ENCODE measurements at places on chromosomes 11 and 22.

DNA sequence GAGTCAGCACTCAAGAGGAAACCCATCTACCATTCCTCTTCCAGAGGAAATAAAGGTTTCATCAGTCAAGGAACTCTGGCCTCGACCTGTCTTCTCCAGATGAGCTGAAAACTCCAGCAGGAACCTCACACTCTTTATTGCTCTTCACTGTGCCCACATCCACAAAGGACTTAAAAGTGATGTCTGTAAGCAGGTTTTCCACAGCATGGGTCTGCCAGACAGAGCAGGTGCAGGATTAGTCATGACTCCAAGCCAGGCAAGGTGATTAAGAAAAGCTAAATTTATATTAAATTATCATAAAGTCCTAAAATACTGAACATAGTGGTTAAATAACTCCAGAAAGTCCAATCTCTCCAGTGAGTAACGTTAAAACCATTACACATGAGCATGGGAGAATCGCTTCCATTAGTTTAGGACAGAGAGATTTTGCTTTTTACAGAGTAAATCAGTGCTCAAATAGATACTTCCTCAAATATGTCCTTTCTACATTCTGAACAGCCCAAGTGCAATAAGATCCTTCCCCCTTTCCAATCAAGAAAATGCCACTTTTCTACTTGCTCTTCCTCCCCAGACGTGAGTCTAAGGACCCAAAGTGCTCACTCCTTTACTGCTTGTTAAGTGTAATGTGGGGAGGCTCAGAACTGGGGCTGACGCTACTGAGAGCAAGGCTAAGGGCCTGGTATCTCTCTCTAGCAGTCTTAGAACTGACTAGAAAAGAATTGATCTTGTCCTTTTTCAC is 10.7 kb upstream of the CKAP5 start:
- DNase-seq, result no peak

DNA sequence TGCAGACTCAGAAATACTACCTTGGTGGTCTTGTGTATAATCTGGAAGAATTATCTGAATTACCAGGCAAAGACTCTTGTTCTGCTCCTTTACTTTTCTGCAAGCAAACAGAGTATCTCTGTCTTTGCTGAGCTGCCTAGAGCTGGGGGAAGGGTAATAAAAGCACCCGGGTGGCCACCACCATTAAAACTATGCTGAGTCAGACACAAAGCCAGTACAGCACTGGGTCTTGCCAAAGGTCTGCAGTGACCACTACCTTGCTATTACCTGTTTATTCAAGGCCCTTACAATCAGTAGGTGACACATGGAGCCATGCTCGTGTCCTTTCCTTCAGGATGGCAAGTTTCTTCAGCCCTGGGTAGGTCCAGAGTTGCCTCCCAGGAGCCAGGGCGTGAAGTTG is 420.6 kb upstream of the CNTN5 start:
- no peak for DNase-seq

- no peak for DNase-seq
Observed at GRCh38 chr11:130840679-130841078, 75.6 kb downstream of the SNX19 start.

DNA sequence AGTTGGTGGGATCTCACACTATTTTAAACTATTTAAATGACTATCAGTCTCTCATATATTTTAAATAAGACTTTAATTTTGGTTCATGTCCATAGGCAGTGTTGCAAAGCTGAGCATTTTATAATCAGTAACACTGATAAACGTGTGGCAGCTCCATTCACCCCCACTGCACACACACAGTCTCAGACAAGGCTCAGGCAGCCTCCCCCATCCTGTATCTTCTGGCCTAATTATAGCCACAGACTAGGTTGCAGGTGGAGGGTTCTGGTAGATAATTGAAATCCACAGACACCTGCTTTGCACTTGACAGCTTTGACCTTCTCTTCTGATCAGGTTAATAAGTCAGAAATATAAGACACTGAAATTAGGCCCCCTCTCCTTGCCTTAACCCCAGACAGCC is 118.5 kb upstream of the LDLRAD3 start:
- no peak for DNase-seq

- peak; percentile 69 for DNase-seq
Observed at GRCh38 chr11:62560566-62561103, 13.1 kb downstream of the EEF1G start.

GRCh38 chr11:2730272-2731129 is 30.7 kb upstream of the KCNQ1OT1 start:
- DNase-seq, result no peak

- DNase-seq, result no peak
Observed at GRCh38 chr11:31005202-31005601, 364.3 kb downstream of the DCDC1 start.

DNA sequence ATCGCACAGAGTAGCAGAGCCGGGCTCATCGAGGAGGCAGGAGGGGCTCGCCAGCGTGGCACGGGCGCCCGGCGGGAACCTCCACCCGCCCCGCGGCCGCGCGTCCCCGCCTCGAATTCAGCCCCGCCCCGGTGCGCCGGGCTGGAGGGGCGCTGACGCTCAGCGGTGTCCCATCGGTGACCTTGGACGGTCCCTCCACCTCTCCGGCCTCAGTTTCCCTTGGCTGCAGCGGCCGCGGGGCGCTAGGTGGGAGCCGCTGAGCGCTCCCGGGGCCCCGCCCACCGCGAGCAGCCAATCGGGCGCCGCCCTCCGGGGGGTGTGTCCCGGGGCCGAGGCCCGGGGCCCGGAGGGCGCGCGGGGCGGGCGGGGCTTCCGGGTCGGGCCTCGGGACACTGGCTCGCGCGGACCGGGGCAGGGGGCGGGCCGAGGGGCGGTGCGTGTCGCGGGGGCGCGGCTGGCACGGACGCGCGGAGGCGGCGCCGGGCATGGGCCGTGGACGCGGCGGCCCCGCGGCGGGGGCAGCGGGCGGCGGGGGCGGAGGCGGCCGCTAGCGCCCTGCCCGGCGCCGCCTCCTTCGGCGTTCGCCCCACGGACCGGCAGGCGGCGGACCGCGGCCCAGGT is at the start of gene PPARA:
Gene PPARA, plus strand, starts transcription at position 493 of the 621 bp plus-strand sequence. CDS start 47,858 bp downstream, outside the sequence.
- no peak for DNase-seq

- no peak for DNase-seq
Observed at GRCh38 chr11:27514076-27514475, 7.5 kb upstream of the LIN7C start.

- DNase-seq, result no peak
Observed at GRCh38 chr11:121964591-121964990, 151.4 kb downstream of the BLID start.

- no peak for DNase-seq
Observed at GRCh38 chr11:95505927-95506426, 275.0 kb upstream of the SESN3 start.

- DNase-seq, result no peak
Observed at GRCh38 chr11:10490398-10491241, 35.6 kb downstream of the AMPD3 start.

DNA sequence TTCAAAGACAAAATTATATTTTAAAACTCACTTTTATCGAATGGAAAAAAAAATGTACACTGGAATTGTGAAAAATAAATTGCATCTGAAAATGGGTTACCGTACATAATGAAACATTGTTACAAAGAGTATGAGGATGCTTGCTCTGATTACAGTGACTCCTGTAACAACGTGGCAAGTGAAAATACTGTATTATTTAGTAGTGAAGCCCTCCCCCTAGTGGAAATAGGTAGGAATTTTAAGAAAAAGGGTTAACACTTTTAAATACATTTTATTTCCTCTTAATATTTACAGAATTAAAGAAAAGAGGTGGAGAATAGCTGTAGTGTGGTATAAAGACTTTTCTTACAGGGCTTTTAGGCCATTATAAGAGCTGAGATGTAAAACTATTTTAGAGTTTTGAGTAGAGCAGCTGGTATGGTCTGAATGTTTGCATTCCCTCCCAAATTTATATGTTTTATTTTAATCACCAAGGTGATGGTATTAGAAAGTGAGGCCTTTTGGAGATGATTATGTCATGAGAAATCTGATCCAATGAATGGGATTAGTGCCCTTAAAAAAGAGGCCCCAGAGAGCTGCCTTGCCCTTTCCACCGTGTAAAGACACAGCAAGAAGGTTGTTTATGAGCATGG is 25.2 kb downstream of the FAM76B start:
- no peak for DNase-seq

DNA sequence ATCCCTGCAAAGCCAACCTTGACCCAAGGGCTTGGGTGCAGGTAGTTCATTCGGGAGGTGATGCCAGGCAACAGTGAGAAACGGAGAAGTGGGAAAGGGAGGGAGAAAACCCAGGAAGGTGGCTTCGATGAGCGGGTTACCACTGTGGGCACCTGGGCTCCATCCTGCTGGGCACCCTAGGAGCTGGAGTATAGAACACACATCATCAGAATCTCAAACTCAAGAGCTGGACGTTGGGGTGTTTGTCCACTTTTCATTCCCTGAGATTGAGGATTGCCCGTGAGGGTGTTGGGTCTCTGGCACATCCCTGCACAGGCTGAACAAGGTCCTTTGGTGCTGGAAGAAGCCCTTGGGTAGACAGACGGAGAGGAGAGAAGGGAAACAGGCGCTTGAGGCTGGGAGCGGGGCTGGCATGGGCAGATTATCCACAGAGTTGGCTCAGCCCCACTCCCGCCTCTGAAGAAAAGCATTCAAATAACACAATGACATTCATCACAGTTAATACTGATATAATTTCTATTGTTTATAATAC is 70.4 kb downstream of the LRRC32 start:
- DNase-seq, result no peak

GRCh38 chr11:57498540-57498939 is 17.0 kb downstream of the SLC43A1 start:
- no peak for DNase-seq

GRCh38 chr11:98828986-98829708 is 191.6 kb upstream of the CNTN5 start:
- no peak for DNase-seq

DNA sequence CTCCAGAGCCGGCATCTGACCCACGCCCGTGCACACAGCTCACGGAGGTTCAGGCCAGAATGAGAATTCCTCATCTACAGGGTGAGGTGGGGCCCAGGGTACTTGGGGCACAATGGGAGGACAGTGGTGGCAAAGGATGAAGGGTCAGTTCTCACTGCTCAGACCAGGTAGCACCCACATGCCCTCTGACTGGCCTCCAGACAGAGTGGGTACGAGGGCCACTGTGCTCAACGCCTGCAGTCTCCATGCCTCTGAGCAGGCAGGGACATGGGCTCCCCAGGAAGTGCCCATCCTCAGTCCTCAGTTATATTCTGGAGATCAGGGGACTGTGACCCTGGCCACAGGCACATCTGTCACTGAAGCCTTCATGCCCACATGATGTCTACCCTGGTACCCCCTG is 13.0 kb upstream of the CDC42BPG start:
- no peak for DNase-seq

DNA sequence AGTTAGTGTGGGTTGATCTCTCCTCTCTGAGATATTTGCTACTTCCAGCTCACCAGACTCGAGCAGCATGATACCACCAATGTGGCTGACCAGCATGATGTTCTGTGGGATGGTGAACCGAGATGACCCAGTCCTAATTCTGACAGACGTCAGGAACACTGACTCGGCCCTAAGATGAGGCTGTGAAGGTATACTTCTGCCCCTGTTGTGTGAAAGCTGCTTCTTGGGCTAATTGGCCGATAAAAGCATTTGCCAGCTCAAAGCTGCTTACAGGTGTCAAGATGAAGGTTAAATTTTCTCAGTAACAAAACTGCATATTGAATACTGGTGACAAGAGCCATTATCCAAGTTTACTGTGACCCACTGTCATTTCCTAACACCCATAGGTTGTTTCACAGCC is 151.4 kb downstream of the BRD1 start:
- no peak for DNase-seq

DNA sequence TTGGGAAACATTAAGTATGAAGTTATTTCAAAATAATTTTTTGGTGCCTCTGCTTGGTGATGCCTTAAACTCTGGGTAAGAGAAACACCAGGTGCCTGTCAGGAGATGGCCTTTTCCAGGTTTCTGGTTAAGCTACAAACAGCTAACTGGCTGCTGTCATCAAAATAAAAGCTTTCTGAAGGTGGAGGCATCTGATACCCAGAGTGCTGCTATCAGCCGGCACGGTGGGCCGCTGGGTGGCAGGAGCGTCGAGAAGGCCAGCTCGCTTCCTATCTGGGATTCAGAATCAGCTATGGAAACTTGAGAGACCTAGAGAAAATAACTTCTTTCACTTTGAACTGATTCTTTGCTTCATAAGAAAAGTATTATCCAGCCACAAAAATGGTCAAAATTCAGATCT is 80.8 kb upstream of the PITPNB start:
- no peak for DNase-seq

- DNase-seq, result no peak
Observed at GRCh38 chr11:69965821-69966582, 112.1 kb upstream of the ANO1 start.

- DNase-seq, result no peak
Observed at GRCh38 chr22:46646531-46647215, 26.5 kb downstream of the GRAMD4 start.

GRCh38 chr22:39212721-39213376 is 31.9 kb downstream of the PDGFB start:
- no peak for DNase-seq

DNA sequence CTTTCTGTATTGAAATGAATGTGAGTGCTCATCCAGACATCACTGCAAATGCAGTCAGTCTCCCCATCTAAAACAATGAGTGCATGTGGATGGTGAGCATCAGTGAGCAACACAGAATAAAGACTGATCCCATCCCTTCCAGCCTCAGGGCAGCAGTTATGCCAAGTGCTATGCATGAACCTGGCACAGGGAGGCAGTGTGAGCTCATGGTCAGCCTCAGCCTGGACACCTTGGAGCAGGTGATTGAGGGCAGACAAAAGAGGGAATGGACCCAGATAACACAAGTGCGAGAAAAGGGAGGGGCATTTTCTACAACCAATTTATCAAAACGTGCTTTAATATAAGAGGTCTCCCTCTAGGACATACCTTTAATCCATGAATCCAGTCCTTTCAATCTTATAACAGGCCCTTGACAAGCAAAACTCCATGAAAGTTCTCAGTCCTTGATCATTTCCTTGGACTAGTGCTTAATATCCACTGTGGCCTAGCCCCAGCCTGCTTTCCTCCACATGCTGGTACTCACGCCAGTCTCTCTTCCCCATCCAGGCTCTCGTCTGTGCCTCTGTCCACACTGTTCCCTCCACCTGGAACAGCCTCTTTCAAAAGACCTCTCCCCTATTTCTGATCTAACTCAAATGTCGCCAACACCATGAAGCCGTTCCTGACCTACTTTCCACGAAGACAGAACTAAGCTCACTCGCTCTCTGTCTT is 50.5 kb upstream of the LRRC55 start:
- DNase-seq, result no peak

DNA sequence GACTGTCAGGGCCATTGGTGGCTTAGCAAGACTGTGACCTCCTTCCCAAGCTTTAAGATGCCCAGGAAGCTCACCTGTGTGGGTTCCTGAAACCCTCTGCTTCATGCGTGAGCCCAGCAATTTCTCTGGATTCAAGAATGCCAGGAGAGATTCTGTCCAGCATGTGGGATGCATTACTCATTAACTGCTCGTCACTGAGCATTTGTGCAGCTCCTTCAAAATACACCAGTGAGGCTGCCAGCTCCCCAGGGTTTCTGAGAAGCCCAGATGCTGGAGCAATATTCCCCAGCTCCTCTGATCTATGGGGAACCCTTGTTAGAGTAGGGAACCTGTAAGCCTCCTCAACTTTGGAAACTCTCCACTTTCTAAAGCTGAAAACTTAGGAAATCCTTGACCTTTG is 126.5 kb downstream of the CHST1 start:
- DNase-seq, result no peak

GRCh38 chr11:126413843-126414405 is 58.4 kb downstream of the ST3GAL4 start:
- no peak for DNase-seq

- no peak for DNase-seq
Observed at GRCh38 chr22:42873356-42873755, 16.3 kb upstream of the ARFGAP3 start.
